ENCODE measurements at places on chromosomes 3 and 15.

DNA sequence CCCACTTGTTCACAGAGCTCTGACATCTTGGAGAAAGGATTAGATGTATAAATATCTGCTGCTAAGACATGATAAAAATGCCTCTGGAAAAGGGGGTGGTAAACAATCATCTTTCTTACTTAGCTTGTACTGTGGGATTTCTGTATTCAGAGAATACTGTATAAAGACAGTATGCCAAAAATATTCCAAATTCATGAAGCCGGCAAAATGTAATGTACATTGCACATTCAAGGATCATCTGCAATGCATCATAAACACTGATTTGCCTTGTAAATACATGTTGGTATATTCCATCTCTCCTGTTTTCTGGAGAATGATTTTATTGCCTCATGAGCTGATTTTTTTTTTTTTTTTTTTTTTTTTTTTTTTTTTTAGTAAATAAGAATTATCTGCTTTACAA, 355.3 kb downstream of the ROBO1 start:
- DNase-seq, result no peak

DNA sequence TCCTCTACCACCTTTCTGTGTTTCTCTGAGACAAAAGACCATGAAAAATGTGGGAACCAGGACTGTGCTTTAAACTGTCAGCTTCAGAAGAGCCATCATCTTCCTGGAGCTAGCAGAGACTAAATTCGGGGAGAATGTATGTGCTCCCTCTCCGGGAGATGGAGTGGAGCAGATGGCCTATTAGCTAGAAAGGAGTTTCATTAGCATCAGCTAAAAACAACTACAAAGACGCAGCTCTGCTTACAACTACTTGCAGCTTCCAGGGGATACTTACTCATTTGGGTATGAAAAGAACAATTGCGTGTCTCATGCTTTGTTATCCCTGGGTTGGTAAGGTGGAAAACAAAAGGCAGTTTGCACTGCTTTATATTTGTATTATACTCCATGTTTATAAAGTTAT, 159.6 kb downstream of the MFSD1 start:
- no peak for DNase-seq

DNA sequence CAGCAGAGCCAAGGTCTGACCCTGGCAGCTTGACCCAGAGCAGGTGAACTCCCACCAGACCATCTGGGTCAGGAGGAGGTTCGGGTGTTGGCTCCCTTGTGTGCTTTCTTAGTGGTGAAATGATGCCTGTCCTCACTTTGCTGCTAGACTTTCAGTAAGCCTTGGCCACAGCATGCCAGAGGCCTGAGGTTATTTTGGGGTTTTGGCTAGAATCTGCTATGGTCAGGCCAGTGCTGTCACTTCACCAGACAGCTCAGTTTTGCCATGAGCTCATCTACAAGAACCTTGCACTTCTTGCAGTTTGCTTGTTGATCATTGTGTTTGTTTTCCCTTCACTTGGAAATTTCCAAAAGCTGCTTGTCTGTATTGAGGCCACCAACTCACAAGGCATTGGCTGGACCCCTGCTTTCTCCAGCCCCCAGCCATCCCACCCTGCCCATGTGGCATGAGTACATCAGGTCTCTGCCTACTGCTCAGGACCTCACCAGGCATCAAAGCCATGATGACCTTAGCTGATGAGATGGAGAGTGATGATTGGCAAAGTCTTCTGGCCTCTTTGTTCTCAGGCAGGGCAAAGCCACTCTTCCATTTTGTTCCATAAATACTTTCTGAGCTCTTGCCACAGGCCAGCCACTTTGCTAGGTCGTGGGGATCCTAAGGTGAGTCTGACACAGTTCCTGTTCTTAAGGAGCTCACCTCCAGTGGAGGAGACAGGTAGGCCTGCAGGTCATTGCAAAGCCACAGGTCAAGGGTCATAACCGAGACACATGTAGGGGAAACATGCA, 122.6 kb downstream of the ARNT2 start:
- DNase-seq, result no peak

GRCh38 chr15:49644364-49644794, 23.5 kb downstream of the DTWD1 start:
- no peak for DNase-seq

- DNase-seq, result no peak
Measured at GRCh38 chr3:120858521-120858920, 49.5 kb upstream of the STXBP5L start.

DNA sequence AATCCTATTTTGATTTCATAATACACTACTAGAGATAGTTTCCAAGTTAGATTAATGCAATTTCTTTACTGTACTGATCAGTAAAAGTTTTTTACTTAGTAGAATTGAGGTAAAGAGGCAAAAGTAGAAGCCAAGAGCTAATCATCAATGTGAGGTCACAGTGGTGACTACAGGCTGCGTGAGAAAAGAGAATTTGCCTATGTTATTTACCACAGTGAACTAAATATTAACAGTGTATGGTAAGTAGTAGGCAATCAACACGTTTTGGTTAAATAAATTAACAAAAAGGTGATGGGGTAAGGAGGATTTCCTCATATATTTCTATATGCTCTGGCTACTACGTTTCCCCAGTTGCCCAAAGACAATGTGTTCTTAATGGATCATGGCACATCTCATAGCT, 202.2 kb upstream of the CMC1 start:
- DNase-seq, result no peak

GRCh38 chr15:63292771-63293170, 15.4 kb downstream of the APH1B start:
- DNase-seq, result no peak

- DNase-seq, result no peak
Measured at GRCh38 chr3:29697989-29698388, 417.1 kb downstream of the RBMS3 start.

DNA sequence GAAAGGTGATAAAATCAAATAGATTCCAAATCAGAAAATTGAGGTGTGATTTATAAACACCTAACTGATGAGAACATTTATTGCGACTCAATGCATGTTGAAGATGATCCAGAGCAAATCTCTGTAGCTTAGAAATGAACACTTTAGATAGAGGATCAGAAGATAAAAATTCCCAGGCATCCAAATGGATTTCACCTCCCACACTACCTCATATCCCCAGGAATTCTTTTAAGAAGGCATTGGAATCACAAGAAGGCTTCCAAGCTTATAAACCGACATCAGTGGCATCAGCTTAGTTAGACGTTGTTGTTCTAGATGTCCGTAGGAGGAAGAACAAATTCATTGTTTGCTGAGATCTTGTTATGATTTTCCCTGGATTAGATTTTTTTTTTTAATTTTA, 154.4 kb downstream of the EBLN2 start:
- DNase-seq, result no peak

DNA sequence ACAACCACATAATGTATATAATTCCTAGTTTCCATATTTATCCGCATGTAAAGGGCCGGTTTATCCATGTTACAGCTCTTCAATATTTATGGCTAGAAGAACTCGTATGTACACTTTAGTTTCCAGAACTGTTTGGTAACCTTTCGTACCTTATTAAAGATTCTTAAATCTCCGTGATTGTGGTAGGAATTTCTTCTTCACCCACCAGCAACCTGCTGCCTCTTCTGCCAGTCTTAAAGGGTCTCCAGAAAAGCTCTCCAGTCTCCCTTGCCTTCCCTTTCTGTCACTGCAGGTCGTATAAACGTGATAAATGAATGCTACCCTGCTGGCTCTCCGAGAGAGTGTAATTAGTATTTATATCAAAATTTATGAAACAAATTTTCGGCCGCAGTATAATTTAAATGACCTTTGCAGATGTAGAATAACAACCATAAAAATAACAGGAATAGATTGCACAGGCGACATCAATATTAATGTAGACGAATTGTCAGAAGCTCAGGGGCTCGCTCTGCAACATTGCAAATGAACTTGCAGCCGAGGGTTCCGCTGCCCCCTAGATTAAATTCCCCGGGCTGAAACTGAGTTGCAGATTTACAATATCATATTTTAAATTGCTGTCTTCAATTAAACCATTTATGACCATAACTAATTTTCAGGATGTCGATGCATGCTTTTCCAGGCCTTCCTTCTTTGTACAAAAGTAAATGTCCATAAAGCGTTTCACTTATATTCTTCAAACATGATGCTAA, 5.4 kb downstream of the ZIC1 start:
- no peak for DNase-seq

- peak; percentile 89 for DNase-seq
Measured at GRCh38 chr15:100596792-100597191, 5.2 kb downstream of the LINS1 start.

DNA sequence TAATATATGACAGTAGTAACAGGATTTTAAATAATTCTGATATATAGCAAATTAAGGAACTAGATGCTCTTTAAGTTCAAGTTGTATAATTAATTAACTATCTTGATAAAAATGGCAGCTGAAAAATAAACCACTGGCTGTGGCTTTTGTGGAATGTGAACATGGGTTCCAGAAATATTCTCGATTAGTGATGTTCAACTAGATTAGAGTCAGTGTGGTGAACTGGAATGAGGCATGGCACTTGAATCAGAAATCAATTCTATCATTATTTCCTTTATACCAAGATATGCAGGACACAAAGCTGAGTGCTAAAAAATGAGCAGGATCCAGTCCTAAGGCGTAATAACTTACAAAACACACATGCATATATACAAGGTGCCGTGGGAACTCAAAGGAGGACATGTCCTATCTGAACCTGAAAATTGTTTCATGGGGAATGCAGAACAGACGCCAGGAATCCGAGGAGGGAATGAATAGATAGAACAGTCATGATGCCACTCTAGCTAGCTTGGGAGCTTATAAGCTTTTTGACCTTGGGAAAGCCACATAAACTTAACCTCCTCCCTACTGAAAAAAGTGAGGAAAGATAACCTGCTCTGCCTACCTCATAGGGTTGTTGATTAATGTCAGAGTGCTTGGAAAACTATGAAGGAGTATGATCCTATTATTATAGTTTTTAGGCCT, 402.4 kb downstream of the PLCL2 start:
- no peak for DNase-seq

DNA sequence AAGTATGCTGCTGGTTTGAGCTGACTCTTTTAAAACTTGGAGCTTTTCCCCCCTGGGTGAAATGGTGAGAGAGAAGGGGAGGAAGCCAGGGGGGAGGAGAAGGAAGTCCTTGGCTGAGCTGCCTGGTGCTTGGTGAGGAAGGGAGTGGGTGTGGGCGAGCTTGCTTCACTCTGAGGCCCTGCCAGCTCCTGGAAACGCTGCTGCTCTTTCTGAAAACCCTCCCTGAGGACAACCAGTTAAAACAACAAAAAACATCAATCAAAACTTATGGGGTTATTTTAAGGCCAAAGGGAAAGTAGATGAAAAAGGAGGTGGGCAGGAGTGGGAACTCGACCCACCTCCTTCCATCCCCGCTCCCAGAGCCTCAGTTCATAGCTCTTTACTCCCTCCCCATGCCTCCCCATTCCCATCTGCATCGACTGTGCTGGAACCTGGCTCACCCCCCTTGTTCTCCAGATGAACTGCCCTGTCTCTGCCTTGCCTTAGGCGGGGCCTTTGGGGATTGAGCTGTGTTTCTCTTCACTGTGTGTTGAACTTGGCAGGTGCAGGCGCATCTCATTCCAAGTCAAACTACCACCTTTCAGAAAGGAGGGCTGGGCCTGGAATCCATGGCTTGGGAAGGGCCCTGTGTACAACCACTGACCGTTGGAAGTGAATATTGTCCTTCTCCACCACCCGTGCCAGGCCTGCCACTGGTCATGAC, 166.1 kb downstream of the ZNF621 start:
- DNase-seq, result no peak

GRCh38 chr15:50940506-50940905, 32.0 kb downstream of the AP4E1 start:
- DNase-seq, result no peak
